ENCODE measurements at places on chromosomes 4 and X.

DNA sequence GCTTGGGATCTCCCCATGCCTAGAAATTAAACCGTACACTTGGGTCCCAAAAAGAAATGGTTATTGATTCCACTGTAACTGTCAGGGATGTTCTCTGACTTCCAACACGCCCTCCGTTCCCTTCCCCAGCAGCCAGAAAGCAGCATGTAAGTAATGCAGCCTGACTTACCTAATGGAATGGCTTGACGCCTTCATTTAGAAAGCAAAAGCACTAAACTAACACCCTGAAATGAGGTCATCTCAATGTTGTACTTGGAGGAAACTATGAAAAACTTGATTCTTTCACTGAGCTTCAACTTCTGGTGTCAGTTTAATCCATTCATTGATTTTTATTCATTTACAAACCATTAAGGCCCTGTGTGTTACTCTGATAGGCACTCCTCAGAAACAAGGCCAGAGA is 110.8 kb upstream of the NOCT start:
- no peak for DNase-seq

- no peak for DNase-seq
These were observed 1168.3 kb upstream of the PCDH7 start for GRCh38 chr4:29551821-29552220.

- DNase-seq = no peak
These were observed 302.4 kb upstream of the PRPS2 start for GRCh38 chrX:12488771-12489170.

GRCh38 chrX:101551380-101551767 is 1.0 kb downstream of the ARMCX1 start:
- DNase-seq = no peak

DNA sequence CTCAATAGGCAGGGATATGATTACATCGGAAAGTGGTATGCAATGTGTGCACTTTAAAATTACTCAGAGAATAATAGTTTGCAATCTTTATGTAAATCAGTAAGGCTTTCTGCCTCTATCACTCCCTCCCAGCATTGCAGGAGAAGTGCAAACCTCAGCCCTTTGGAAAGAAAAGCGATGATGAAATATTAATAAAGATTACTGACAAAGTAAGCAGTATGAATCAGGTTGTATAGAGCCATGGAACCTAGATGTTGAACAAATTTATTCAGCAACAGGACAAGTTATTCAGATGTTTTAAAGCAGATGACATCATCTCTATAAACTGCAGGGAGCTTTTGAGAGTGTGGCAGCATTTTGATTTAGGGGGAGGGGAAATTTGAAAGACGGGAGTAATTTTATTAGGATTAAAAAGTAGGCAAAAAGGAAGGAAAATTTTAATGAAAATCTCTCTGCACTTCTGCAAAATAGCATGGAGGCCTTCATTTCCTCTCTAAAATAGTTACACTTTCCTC is 631.7 kb upstream of the GRIA3 start:
- DNase-seq = no peak

DNA sequence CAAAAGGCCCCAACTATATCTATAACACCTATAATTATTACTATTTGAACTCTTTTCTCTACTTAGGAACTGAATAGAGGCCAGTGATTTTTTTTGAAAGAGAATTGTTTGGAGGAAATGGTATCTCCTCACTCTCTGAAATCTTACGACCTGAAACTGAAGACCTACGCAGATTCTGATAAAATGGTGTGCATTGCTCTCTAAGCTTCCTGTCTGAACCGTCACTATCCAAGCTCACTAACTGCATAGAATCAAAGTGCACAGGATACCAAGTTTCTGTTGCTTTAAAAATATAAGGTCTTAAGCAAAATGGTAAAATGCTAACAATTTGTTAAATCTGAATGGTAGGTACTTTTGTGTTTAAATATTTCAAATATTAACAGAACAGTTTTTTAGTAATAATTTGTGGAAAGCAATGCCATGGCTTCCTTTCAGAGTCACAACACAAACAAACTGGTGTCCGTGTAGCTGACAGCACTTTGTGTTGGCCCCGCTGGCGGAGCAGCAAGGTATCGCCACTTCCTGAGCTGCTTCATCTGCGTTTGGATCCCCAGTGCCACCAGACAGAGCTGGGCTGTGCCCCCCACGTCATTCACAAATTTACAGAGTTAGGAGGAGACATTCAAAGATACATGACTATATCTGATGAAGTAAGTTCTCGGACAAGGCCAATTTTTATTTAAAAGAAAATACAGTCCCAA is 313.9 kb downstream of the FBXW7 start:
- no peak for DNase-seq

GRCh38 chr4:106869551-106869950 is 166.6 kb downstream of the DKK2 start:
- DNase-seq = no peak

- no peak for DNase-seq
These were observed 19.1 kb upstream of the ABRAXAS1 start for GRCh38 chr4:83503974-83504373.

All from DMS53 (cell line).